ENCODE measurements at places on chromosomes 5 and 9.

DNA sequence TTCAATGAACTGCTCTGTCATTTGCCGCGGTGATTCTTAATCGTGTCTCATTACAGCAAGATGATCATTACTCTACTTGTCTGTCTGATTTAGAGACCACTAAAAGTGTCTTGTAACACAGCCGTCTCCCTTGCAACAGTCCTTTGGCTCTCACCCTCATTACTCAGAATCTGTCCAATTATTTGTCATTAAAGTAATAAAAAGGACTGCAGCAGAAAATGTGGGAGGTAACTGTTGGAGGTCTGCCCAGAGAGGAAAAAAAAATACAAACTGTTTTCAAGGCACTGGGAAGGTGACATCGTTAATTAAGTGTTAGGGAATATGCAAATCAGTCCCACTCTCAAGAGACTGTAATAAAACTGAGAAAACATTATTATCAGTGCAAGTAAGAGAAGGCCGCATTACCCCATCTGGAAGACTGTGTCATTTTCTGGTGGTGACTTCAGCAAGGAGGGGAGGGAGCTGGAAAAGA is 281.0 kb downstream of the RASEF start:
- no peak for DNase-seq

GRCh38 chr9:78622126-78622525 is 325.2 kb downstream of the PSAT1 start:
- DNase-seq: no peak

DNA sequence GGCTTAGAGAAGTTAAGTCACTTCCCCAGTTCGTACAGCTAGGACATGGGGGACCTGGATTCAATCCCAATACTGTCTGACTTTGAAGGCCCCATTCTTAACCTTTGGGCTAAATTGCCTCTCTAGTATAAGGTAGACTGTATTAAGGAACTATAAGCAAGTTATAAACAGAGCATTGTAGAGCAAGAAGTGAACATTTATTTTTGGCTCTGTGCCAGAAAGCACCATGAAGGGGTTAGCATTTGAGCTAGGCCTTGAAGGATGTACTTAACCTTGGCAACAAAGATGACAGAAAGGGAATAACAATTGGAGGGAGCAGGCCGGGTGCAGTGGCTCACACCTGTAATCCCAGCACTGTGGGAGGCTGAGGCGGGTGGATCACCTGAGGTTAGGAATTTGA is 32.8 kb downstream of the GALNT10 start:
- no peak for DNase-seq

- peak; percentile 82 for DNase-seq
These were observed 133.2 kb downstream of the MTX3 start for GRCh38 chr5:79857714-79858409.

DNA sequence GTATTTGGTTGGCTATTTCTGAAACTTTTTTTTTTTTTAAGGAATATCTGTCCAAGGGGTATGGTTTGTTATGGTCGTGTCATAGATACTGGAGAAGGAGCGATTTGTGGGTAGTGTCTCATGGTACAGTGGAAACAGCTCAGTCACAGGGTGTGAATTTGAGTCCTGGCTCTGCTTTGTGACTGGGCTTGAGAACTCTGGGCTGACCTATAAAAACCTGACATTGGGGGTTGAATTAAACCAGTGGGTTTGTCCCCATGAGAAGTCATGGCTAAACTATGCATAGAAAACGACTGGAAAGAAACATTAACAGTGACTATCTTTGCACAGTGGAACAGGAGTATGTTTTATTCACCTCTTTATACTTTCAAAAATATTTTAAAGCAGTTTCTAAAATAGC is 54.7 kb downstream of the MACROH2A1 start:
- no peak for DNase-seq

DNA sequence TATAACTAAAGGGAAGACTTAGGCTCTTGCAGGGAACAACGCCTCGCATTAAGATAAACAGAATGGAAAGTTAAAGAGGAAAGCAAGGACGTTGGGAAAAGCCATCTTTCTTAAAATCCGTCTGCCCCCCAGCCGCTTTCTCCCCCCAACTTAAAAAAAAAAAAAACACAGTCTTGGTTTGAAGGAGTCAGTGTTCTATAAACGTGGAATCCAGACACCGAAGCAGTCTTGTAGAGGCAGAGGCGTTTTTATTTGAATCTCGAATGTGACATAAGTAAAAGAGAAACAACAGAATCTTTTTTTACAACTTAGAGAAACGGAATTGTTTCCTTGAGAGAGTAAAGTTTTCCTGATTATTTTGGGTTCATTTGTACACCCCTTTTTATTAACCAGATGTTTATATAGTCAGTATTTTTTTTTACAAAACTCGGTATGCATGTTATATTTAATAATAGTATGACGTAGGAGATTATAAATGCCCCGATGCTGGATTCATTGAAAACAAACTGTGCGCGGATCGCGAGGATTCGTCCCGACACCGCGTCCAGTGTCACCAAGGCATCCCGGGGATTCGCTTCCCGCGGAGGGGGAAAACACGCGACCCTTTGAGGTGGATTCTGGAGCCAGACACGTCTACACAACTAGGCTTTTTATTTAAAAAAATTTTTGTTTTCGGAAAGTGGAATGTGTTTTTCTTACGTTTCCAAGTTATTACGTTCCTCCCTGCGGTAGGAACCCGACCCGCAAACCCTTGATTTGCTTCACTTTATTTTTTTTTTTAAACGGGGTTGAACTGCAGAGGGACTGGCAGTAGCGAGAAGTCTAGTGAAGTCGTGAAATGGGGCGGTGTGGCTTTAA is 6.7 kb downstream of the PTCH1 start:
- no peak for DNase-seq

DNA sequence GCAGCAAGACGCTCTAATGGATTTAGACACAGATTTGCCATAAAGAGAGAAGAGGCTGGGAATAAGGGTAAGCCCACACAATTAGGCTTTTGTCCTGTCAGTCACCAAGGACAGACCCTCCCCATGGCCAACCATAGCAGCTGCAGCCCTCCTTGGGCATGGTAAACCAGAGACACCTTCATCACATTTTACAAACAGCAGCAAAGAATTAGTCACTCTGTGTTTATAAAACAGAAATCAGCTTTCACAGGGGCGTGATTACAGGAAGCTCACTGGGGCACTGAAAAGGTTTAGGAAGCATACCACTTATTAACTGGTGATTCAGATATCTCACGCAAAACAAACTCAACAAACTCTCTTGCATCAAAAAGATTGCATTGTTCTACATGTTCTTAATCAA is 37.3 kb upstream of the ZNF622 start:
- DNase-seq: no peak

- DNase-seq: no peak
These were observed 547.2 kb downstream of the IRX1 start for GRCh38 chr5:4142842-4143241.

DNA sequence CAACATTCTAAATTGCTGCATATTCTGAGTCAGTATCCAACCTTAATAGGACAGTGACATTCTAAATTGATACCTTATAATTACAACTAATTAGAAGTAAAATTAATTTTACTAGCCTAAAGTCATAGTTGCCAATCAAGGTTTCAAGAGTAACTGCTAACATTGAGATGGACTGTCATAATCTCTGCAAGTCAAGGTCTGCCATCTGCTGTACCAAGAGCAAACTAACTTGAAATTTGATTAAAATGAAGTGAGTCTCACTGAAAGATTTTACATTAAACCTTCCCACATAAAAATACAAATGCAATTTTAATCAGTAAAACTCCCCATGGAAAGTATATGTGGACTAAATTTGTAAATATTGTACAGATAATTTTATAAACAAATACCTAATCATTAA is 235.3 kb downstream of the PRDM9 start:
- no peak for DNase-seq

GRCh38 chr9:78295177-78295575 is 1.7 kb upstream of the PSAT1 start:
- DNase-seq: no peak

GRCh38 chr9:70136632-70137031 is 93.0 kb downstream of the MAMDC2 start:
- no peak for DNase-seq

DNA sequence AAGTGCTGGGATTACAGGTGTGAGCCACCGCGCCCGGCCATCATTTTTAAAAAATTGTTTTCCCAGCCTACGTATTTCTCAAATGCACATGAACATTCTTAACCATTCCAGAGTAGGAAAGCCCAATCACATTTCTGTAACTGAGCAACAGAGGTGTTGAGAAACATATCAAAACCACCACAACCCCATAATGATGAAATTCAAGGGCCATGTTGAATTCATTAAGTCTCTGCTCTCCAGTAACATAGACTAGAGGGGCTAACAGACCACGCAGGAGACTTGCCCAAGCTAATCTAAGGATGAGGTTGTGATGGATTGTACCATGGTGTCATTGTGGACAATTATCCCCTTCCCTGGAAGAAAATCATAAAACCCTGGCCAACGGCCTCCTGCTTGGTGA is 52.9 kb downstream of the MYO10 start:
- DNase-seq: no peak

GRCh38 chr9:112377684-112378327 is 2.1 kb upstream of the HSDL2 start:
- DNase-seq: no peak

DNA sequence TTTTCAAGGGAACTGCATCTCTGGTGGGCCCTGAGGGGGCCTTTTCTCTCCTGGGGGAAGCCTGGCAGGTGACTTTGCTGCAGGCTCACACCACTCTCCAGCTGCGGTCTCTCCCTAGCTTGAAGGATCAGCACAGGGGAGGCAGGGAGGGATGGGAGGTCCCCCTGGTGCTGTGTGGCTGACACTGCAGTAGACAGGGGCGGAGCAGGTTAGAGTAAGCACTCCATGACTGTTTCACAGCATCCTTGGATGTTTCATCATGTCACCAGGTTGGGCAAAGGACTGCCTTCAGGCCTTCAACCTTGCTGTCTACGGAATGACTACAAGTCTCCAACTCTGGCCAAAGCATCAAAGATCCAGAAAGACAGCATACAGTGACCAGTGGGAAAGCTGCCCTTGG is 470.7 kb downstream of the CDK5RAP2 start:
- DNase-seq: no peak

DNA sequence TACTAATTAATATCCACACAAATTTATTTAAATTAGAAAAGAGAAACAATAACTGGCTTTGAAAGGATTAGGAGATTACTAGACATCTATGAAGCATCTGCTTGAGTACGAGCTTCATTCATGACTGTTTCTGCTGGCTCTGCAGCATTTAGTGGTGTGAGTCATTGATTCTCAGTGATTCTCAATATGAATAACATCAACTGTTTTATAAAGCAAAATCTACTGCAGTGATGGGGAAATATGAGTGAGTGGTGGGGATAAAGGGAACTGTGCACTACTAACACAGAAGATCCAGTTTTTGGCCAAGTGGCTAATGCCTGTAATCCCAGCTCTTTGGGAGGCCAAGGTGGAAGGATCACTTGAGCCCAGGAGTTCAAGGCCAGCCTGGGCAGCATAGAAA is 8.4 kb downstream of the FNBP1 start:
- DNase-seq: no peak

DNA sequence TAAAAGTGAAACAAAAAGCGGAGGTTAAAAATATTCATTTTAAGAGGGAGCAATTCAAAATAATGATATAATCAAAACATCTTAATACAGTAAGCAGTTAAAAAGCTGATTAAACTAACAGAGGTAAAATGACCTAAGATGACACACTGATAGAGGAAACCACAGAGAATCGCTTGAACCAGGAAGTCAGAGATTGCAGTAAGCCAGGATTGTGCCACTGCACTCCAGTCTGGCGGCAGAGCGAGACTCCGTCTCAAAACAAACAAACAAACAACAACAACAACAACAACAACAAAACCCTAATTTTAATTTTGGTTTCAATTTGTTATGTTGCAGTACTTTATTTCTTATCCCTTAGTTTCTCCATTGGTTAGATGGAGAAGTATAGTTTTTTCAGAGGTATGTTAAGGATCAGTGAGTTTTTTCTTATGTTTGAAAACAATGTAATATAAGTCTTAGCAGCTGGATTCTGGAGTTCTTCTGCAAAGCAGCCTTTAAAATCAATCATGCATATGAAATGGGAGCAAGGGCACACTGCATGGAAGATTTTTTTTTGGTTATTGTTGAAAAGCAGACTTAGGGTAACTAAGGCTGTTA is 58.5 kb downstream of the MLANA start:
- DNase-seq: no peak

DNA sequence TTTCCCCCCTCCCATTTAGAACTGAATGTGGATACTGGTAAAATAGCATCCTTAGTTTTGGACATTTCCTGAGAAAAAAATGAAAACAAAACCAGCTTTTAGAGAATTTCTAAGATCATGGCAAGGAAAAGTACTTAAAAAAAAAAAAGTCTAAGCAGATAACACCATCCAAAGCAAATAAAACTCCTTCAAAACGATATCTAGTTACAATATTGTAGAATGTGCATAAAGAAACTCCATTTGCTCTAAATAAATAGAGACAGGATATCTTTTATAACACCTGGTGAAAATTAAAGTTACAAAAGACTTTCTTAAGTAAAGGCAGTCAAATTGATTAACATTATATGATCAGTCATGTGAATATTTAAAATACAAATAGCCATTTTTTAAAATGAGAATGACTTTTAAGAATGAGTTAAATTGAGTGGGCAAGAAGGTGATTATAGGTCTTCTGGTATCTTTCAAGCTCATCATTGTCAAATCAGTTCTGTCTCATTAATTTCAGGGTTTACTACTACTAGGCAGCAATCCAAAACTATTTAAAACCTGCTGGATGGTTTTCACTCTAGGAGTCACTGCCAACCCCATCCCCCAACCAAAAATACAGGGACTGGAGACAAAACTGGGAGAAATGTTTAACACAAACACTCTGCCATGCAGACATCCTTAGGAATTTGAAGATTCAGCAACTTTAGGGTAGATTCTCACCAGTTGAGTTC is 382.6 kb downstream of the ADGRV1 start:
- DNase-seq: no peak

GRCh38 chr5:95081500-95081960 is 203.4 kb downstream of the MCTP1 start:
- DNase-seq: no peak

DNA sequence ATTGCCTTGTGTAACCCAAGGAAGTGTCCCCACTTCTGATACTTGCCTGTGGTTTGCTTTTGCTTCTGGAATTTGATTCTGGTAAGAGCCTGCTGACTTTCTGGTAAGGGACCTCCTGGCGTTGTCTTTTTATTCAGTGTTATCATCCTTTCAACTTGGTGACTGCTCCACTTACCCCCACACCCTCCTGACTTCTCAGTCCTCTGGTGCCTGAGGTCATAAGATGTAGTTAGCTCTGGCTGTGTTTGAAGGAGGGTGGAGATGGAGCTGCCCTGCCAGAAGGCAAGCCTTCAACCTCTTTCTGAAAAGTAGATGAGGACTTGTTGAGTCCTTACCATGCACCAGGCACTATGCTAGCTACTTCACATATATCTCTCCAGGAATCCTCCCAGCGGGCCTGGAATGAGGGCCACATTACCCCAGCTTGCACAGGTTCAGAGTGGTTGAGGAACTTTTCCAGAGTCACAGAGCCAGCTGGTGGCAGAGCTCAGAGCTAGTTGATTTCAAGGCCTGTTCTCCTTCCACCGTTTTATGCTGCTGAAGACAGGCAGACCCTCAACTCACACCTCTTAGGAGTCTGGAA is 45.2 kb upstream of the PITX1 start:
- DNase-seq: no peak

All from right atrium auricular region (tissue), 2 donors.